ENCODE measurements at places on chromosomes 6 and 20.

DNA sequence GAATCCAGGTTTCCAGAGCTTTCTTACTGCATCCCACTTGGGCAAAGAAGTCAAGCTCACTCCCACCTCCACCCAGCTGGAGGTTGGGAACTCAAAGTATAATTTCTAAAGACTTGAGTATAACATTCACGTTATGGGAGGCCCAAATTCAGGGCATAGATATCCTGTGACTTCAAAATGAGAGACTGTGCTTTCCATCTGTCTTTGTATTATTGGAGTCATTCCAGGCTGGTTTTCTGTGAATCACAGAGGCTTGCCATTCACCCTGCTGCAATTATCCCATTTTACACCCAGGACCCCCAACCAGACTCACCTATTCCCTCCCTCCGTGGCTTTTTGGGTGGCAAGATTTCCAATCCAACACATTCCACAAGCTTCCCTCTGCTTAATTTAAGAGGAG, 19.3 kb upstream of the SRC start:
- no peak for DNase-seq

DNA sequence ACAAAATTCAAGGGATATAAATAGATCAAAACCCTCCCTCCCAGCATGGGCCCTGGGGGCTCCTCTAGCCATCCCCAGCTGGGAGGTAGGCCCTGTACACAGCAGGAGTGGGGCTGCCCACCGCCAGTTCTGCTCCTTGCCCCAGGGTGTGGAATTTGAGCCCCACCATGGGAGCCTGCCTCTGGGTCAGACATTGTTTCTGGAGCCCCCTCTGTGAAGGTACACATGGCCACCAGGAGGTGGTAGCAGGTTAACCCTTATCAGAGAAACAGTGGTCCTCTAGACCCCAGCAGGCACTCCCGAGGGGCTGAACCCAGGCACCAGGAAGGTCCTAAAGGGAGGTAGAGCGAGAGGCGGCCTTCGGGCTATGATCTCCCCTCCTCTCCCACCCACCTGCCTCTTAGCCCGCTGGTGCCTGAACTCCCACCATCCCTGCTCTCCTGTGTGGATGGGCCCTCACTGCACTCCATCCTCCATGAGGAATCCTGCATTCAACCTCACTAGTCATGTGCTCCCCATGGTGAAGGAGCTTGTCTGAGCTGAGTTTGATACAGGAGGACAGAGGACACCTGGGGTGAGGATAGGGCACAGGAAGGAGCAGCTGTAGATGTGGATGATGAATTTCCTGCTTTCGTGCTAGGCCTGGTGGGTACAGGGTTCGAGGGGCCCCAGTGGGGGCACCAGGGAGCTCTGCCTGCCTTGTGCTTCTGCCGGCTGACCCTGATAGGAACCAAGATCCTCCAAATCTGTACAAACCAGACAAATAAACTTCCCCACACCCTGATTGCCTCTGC, 114.9 kb downstream of the GRM4 start:
- DNase-seq, result no peak

DNA sequence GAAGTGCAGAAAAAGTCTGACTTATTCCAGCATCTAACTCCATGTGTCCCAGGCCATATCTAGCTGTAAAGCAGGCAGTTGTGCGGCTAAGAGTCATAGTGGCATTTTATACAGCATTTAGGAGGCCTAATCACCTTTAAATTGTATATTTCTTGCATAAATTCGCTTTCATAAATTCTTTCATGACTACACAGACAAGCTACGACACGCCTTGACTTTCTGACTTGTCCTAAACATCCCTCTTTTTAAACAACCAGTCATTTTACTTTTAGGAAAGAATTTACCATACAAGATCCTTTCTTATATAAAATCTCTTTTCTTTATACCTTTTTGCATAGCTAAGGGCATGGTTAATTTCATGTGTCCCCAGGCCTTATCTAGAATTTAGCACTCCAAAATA, 81.7 kb upstream of the THBS2 start:
- DNase-seq, result no peak

GRCh38 chr6:156697225-156697830, 79.8 kb upstream of the ARID1B start:
- no peak for DNase-seq

DNA sequence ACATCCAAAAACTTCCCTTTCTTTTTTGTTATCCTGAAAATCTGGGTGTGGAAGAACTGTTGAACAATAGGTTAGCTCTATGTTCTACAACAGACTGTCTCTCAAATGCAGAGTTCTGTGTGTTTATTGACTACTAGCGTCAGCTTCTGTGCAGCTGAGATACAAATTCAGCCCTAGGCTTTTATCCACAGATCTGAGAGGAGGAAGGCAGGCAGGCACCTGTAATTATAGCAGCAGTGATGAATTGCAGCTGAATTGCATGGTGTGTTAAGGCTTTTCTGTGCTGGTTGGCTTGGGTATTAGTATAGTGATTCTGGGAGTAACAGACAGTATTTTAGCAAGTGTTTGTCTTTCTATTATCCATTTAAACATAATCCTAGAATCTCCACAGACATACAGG, 24.4 kb downstream of the GRIK2 start:
- DNase-seq, result no peak

GRCh38 chr6:111447051-111447450, 36.0 kb downstream of the REV3L start:
- DNase-seq, result no peak

- no peak for DNase-seq
Observed at GRCh38 chr6:149899926-149900619, 2.2 kb upstream of the RAET1E start.

- DNase-seq, result no peak
Observed at GRCh38 chr6:34486106-34486740, 20.3 kb downstream of the PACSIN1 start.

DNA sequence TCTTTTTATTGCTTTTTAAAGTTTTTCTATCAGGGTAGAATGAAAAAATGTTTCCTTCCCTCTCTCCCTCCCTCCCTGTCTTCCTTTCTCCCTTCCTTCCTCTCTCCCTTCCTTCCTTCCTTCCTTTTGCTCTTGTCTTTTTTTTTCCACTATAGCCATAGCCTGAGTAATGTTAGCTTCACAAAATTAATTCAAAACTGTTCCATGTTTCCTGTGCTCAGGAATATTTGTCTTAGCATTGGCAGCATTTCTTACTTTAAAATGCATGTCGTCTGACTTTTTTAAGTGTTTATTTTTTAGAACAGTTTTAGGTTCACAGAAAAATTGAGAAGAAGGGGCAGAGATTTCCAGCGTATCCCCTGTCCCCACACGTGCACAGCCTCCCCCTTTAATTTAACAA, 730.8 kb upstream of the CITED2 start:
- DNase-seq, result no peak

- DNase-seq, result no peak
Observed at GRCh38 chr6:113381232-113381631, 475.9 kb upstream of the MARCKS start.

GRCh38 chr20:11248687-11249638, 575.2 kb upstream of the JAG1 start:
- DNase-seq, result no peak

DNA sequence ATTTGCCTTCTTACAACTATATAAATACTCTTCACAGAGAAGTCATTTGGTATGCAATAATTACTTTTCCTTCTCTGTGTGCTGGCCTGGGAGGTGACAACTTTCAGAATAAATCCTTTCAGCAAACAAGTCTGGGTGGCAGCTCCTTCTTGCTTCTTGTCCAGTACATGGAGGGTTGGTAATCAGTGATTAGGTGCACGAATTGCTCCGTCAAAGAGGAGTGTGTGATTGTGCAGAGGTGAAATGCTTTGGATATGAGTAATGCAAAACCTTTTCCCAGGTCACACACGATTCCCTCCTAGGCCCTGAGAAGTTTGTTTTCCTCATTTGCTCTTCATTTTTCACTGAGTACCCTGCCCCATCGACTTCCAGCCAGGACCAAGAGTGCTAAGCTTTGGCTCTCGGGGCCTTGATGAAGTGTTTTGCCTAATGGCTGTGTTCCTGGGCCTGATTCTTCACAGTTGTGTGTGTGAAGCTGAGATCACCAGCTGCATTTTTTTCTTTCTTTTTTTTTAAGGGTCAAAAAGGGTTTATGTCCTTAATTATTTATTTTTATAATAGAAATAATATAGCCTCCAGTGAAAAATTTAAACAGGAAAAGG, 216.5 kb downstream of the ZMYND8 start:
- no peak for DNase-seq

GRCh38 chr6:6804843-6805615, 216.5 kb downstream of the LY86 start:
- no peak for DNase-seq

DNA sequence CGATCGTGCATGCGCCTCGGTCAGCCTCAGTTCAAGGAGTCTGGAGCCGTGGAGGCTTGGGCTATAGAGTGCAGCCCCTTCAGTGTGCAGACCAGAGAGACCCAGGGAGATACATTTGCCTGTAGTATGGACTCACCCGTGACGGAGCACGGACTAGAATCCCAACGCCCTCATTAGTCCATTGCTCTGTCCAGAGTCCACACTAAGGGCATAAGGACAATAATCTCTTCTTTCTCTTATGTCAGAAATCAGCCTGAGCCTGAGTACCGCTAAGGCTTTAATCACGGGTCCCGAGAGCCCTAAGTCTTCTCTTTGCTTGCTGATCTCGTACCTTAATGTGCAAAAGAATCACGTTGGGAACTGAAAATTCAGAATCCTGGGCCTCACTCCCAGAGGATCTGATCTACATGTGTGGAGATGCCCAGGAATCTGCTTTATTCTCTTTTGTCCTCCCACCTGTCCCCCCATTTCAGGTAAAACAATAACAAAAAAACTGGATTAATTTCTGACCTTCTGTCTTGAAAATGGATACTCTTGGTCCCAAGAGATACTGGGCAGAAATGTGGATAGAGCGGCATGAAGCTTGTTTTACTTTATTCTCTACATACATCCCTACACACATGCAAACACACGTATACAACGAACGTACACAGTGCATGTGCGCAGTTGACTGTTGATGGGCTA, 671 bp downstream of the BPHL start:
- no peak for DNase-seq

- no peak for DNase-seq
Observed at GRCh38 chr6:82914511-82914910, 151.1 kb downstream of the UBE3D start.

DNA sequence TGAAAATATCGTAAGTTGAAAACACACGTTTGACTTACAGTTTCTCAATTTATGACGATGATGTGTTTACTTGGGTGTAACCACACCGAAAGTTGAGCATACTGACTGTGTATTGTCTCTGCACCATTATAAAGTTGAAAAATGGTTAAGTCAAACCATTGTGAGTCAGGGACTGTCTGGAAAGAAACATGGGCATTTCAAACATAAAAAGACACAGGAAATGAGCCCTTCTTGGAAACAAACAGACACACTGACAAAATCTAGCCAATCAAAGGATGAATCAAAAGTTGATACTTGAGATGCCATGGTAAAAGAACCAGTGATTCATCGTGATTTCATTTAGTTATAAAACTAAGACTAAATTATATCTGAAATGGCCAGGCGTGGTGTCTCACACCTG, 5.3 kb downstream of the POPDC3 start:
- no peak for DNase-seq

DNA sequence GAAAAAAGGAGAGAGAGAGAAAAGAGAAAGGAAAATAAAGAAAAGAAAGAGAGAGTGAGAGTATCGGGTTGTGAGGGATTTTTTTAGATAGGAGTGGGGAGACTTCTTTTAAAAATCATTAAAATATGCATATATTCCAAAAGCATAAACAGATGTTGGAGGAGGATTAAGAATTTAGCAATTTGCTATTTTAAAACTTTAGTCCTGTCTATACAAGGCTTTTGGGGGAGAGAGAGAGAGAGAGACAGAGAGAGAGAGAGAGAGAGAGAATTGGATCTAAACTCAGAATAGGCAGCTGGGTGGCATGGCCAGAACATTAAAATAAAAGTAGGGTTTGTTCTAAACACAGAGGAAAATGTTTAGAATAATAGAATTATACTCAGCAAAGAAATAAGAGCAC, 72.1 kb downstream of the SOD2 start:
- no peak for DNase-seq

- DNase-seq, result no peak
Observed at GRCh38 chr20:22226849-22227700, 357.3 kb downstream of the FOXA2 start.

DNA sequence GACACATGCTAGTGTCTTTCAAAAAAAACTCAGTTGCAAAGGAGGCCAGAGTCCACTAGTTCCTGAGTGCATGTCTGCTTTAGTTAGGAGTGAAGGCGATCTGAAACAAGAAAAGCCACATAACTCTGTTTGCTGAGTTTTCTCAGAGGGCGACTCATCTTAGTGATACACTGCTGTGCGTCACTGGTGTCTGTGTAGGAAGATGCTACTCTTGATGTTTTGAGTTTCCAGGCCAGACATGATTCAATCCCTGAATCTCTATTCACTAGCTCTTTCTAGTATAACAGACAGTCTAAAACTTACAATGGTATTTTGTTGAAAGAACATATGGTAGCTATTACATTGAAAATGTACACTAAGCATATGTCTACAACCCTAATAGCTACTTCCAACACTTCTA, 60.9 kb downstream of the GFRAL start:
- DNase-seq, result no peak

GRCh38 chr6:40473026-40473425, 114.1 kb downstream of the LRFN2 start:
- DNase-seq, result no peak

GRCh38 chr6:139979021-139979725, 604.7 kb upstream of the CITED2 start:
- no peak for DNase-seq

- no peak for DNase-seq
Observed at GRCh38 chr20:63744574-63745423, 5.2 kb downstream of the SLC2A4RG start.

GRCh38 chr20:14561741-14562221, 224.4 kb upstream of the FLRT3 start:
- no peak for DNase-seq

DNA sequence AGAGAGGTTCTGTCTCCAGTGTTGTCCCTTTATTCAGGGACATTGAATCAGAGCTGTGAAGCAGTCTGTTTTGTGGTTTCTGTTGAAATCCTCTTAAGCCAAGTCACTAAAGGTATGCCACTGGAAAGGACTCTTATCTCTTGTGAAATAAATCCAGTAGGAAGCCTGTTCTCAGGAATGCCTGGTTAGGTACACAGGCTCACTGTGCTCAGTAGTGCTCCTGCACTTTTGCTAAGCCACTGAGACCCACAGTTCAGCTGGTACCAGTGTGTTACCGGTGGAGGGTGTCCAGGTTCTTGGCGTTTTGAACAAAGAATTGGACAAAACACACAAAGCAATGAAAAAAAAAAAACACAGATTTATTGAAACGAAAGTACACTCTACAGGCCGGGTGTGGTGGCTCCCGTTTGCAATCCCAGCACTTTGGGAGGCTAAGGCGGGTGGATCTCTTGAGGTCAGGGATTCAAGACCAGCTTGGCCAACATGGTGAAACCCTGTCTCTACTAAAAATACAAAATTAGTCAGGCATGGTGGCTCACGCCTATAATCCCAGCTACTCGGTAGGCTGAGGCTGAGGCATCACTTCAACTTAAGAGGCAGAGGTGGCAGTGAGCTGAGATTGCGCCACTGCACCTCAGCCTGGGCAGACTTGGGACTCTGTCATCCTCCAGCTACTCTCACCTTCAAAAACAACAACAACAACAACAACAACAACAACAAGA, 186.1 kb downstream of the JARID2 start:
- DNase-seq, result no peak

- no peak for DNase-seq
Observed at GRCh38 chr6:6461138-6461537, 127.4 kb upstream of the LY86 start.

Measured in T1000 (cell line).